ENCODE measurements at places on chromosomes 3 and 15. TPM values are rescaled to one million over a fixed set of nuclear protein-coding genes. Genes with fewer than 3 reads are reported as not detected.

- no peak for DNase-seq
These were observed 339.2 kb downstream of the CHL1 start for GRCh38 chr3:535566-536416.

DNA sequence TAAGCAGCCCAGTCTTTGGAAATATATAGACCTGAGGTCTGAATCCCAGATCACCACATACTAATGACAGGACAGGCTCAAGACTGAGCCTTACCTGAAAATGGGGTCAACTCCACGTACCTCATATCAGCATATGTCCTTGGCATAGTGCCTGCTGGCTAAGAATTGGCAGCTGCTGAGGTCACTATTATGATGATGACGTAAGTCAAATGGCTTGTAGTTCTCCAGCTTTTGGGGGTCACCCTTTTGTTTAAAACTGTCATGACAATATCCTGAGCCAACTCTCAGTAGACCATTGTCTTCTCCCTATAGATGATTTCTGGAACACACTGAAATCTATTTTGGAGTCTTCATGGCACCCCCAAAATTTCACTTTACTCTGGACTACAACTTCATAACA is 16.8 kb upstream of the CADPS start:
- no peak for DNase-seq

GRCh38 chr3:180633722-180634121 is 31.8 kb downstream of the TTC14 start:
- no peak for DNase-seq

DNA sequence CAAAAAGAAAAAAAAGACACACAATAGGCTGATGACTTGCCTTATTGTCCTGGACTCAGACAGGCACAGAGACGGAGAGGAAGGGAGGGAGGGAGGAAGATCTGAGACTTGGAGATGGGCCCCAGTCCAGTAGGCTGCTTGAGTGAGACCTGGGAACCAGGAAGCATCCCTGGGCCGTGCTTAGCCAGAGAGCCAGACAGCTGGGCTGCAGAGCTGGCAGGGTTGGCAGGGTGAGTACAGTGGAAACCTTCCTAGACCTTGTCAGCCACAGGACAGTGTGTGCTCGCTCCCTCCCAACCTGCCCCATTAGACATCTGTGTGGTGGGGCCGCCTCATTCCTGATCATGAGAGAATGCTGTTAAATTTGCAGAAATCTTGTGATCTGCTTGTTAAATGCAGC is 107.9 kb upstream of the ALDH1A3 start:
- DNase-seq, result no peak

DNA sequence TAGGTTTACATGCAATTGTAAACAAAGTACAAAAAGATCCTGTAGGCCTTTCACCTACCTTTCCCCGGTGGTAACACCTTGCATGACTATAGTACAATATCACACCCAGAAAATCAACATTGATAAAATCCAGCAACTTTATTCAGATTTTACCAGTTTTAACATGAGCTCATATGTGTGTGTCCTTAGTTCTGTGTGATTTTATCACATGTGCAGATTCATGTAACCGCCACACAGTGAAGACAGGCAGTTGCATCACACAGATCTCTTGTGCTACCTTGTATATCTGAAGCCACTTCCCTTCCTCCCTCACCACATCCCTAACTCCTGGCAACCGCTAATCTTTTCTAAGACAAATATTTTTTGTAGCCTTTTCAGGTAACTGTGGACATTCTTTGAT is 183.5 kb upstream of the C2CD4B start:
- DNase-seq, result no peak

GRCh38 chr15:72559781-72560180 is 85.7 kb downstream of the ARIH1 start:
- no peak for DNase-seq

GRCh38 chr3:100136921-100137320 is 22.6 kb upstream of the FILIP1L start:
- no peak for DNase-seq

- DNase-seq, result no peak
These were observed 5.2 kb upstream of the RLBP1 start for GRCh38 chr15:89226359-89227221.

- no peak for DNase-seq
These were observed 54.7 kb downstream of the CORO2B start for GRCh38 chr15:68633231-68634121.

GRCh38 chr3:124796477-124796876 is 66.2 kb downstream of the UMPS start:
- no peak for DNase-seq

DNA sequence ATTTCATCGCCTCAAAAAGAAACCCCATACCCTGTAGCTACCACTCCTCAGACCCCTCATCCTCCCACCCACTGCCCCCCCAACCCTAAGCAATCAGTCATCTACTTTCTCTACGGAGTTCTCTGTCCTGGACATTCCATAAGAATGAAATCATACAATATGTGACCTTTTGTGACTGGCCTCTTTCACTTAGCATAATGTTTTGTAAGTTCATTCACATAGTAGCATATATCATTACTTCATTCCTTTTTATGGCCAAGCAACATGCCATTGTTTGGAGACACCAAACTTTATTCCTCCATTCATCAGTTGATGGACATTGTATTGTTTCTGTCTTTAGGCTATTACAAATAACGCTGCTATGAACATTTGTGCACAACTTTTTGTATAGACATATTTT is 64.2 kb downstream of the TNIK start:
- DNase-seq, result no peak

IFT80 gene
- total RNA-seq, result 15.1 TPM

ZNF860 gene
- 0.10 TPM for total RNA-seq

HDC gene
- 0.10 TPM for total RNA-seq

CPEB1 gene
- total RNA-seq, result 1.6 TPM

ATP2C1 gene
- 41.8 TPM for total RNA-seq

PP2D1 gene
- total RNA-seq, result not detected

GPR27 gene
- total RNA-seq, result 8.6 TPM

NANOGP8 gene
- not detected for total RNA-seq

SEMA5B gene
- not detected for total RNA-seq

PTPN9 gene
- 29.5 TPM for total RNA-seq

PAK6 gene
- 1.6 TPM for total RNA-seq

NDUFB5 gene
- total RNA-seq, result 203 TPM
